GM04503 (cell line): ENCODE measurements at places on chromosomes 5 and 9.

DNA sequence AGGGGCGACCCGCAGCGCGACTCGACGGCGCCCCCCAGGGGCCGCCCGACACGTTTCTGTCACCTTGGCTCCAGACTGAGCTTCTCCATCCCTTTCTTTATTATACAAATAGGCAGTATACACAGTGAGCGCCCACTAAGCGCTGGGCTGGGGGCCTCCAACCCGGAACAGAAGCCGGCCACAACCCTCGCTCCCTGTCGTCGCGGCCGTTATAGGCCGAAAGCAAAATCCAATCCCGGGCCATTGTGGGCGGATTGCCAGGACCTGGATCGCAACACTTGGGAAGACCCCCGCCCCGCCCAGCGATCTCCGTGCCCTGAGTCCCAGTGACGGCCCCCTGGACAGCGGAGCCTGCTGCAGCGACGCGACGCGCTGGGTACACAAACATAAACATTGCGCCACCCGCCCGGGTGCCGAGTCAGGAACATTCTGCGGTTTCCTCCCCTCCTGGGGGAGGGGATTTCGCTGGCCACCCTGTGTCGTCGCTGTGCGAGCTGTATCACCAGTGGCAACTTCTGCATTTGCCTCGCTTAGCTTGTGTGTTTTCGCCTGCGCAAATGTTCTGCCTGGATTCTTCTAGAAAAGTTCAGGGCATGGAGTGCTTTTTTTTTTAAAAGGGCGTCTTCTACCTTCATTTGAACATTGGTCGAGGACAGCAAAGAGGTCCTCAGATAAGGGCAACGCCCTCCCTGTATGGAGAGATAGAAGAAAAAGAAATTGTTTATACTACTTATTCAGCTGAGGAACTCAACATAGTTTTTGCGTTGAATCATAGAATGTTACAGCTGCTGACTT is 1.3 kb upstream of the DUSP1 start:
- DNase-seq = peak; percentile 89

DNA sequence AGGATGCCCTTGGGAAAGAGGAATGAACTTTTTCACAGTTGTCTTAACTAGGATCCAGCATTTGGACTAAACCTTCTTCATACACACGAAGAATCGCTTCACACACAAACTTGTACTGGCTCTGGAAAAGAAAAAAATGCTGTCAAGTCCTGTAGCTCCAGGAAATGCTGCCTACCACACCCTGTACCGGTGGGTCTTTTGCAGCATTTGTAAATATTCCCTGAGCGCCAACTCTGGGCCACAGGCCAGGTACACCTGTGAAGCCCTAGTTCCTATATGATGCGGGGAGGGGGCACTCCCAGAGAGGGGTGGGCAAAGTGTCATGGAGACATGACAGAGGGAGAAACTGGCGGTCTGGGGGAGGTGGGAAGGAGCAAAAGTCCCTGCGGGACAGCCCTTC is 58.7 kb upstream of the EPB41L4B start:
- DNase-seq = no peak

GRCh38 chr9:124624735-124624992 is 117.5 kb upstream of the NR5A1 start:
- no peak for DNase-seq

GRCh38 chr5:57488215-57488955 is 5.8 kb upstream of the ACTBL2 start:
- DNase-seq = no peak

- no peak for DNase-seq
These were observed 16.3 kb downstream of the TNFSF8 start for GRCh38 chr9:114914139-114914538.

- no peak for DNase-seq
These were observed 1401.4 kb downstream of the EFNA5 start for GRCh38 chr5:106269252-106269843.
